ENCODE measurements at places on chromosomes 4 and X. TPM values are rescaled to one million over a fixed set of nuclear protein-coding genes. Genes with fewer than 3 reads are reported as not detected.

Gene CFAP97
- 22.6 TPM for total RNA-seq

Gene COL4A5
- 33.2 TPM for total RNA-seq

Gene ERAS
- not detected for total RNA-seq

Gene CPZ
- total RNA-seq, result 0.86 TPM

Gene TRMT10A
- total RNA-seq, result 9.9 TPM

Gene SMIM31
- not detected for total RNA-seq

Gene GNPDA2
- 8.5 TPM for total RNA-seq

Gene HPGDS
- total RNA-seq, result not detected

Gene EOLA2
- 24.4 TPM for total RNA-seq

Gene RTL3
- 0.06 TPM for total RNA-seq

Gene BCORL1
- total RNA-seq, result 1.6 TPM

Gene TMEM31
- total RNA-seq, result not detected

Gene PDCL2
- not detected for total RNA-seq

Gene FDCSP
- not detected for total RNA-seq

Gene KCNE5
- not detected for total RNA-seq

Gene THAP6
- 7.0 TPM for total RNA-seq

Gene BEX4
- total RNA-seq, result 46.4 TPM

Gene MAP7D2
- total RNA-seq, result 1.4 TPM

Gene MAGEA1
- total RNA-seq, result not detected
